ENCODE measurements at places on chromosomes 2 and 18. TPM values are rescaled to one million over a fixed set of nuclear protein-coding genes. Genes with fewer than 3 reads are reported as not detected.

Gene PTPN2
- total RNA-seq = 11.5 TPM

Gene KIF1A
- 2.9 TPM for total RNA-seq

Gene GRB14
- total RNA-seq = 13.7 TPM

Gene RBM45
- total RNA-seq = 5.5 TPM

DNA sequence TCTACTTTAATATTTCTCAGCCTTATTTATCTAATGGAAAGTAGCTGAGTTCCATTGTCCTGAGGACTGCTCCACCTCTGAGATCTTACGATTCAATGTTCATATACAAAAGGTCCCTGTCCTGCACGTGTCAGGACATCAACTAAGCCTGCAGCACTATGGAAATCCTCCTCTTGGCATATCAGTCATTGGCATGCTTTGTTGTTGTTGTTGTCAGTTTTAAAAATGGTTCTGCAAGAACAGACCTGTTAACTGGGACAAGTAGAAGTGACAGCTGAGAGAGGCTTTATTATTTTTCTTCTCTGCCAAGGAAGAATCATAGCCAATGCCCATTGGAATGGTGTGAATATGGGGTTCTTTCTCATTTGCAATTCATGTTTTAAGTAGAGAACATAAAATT is 450.1 kb upstream of the PKDCC start:
- no peak overlapping the region for H3K4me3 ChIP-seq
- no peak for DNase-seq
- peaks cover 6% of the 10 kb centered on the region for H3K4me1 ChIP-seq
- H3K27ac ChIP-seq = peak overlapping the region; percentile 66
- no peaks in the 10 kb centered on the region for H3K36me3 ChIP-seq
- H3K27me3 ChIP-seq = no peaks in the 10 kb centered on the region

- H3K4me1 ChIP-seq = no peaks in the 10 kb centered on the region
- H3K4me3 ChIP-seq = no peak overlapping the region
- peaks cover 57% of the 10 kb centered on the region for H3K36me3 ChIP-seq
- H3K27ac ChIP-seq = no peak overlapping the region
- DNase-seq = no peak
- H3K27me3 ChIP-seq = no peaks in the 10 kb centered on the region
Observed at GRCh38 chr2:100289020-100289419, 33.3 kb downstream of the LONRF2 start.

DNA sequence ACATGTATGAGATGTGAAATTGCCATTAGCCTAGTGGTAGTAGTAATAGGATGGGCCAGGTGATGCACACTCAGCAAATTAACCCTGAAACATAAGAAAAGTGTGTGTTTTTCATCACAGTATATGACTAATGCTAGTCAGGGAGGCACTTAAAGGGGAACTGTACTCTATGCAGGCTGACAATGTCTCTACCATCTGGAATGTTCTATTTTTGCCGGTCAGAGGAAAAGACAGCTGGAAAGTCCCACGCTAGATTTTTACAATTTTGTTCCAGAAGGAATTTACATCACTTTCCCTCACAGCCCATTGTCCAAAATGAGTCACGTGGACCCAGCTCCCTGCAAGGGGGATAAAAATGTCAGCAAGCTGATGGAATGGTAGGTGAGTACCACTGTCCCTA is 746.3 kb upstream of the CHAC2 start:
- H3K27me3 ChIP-seq = no peaks in the 10 kb centered on the region
- no peak overlapping the region for H3K27ac ChIP-seq
- H3K36me3 ChIP-seq = no peaks in the 10 kb centered on the region
- no peak overlapping the region for H3K4me3 ChIP-seq
- no peaks in the 10 kb centered on the region for H3K4me1 ChIP-seq
- DNase-seq = no peak

DNA sequence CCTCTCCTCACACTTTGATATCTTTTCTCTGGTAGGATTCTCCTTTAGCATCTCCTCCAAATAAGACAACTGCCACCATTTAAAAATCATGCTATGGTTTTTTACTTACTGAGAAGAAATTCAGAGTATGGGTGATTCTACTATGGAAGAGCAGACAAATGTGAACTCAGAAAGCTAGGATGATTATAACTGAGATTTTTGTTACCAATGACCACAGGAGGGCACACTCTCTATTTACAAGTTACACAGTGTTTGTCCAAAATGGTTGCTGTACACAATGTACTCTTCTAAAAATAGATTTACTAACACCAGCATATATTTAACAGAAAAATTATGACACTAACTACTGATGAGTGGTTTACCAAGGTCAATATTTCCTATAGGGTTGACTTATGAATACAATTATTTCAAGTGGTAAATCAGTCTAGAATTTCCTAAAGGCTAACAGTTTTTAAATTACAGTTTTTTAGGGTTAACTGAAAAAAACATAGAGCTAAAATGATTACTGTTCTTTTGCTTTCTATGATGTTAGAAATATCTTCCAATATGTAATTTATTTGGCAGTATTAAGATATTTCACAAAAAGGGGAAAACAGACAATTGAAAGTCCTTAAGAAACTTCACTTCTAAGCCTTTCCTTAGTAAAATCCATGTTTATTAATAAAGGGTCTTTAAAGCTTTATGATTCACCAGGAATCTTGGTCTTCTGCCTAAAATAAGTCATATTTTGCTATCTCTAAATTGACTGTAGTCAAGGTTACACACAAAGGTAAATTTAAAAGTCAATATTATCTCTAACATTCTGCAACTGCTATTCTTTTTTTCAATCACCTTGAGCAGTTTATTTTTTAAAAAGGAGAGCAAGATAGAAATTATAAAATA is 57.2 kb downstream of the MAP4K3 start:
- H3K36me3 ChIP-seq = no peaks in the 10 kb centered on the region
- H3K27ac ChIP-seq = peak overlapping the region; percentile 45
- peaks cover 61% of the 10 kb centered on the region for H3K4me1 ChIP-seq
- no peaks in the 10 kb centered on the region for H3K27me3 ChIP-seq

GRCh38 chr2:2028041-2028440 is 283.7 kb upstream of the PXDN start:
- H3K27ac ChIP-seq = no peak overlapping the region
- no peak overlapping the region for H3K4me3 ChIP-seq

- no peaks in the 10 kb centered on the region for H3K27me3 ChIP-seq
- no peak for DNase-seq
- no peak overlapping the region for H3K4me3 ChIP-seq
Observed at GRCh38 chr2:24875272-24875671, 44.8 kb downstream of the ADCY3 start.

- H3K4me3 ChIP-seq = no peak overlapping the region
- H3K27ac ChIP-seq = no peak overlapping the region
- H3K27me3 ChIP-seq = no peaks in the 10 kb centered on the region
- DNase-seq = no peak
Observed at GRCh38 chr2:181185421-181185820, 205.0 kb downstream of the UBE2E3 start.
